ENCODE measurements at places on chromosomes 2 and 18.

- DNase-seq: no peak
Measured at GRCh38 chr2:120596990-120597594, 138.6 kb upstream of the GLI2 start.

- no peak for DNase-seq
Measured at GRCh38 chr2:102660070-102660469, 40.7 kb downstream of the SLC9A2 start.

DNA sequence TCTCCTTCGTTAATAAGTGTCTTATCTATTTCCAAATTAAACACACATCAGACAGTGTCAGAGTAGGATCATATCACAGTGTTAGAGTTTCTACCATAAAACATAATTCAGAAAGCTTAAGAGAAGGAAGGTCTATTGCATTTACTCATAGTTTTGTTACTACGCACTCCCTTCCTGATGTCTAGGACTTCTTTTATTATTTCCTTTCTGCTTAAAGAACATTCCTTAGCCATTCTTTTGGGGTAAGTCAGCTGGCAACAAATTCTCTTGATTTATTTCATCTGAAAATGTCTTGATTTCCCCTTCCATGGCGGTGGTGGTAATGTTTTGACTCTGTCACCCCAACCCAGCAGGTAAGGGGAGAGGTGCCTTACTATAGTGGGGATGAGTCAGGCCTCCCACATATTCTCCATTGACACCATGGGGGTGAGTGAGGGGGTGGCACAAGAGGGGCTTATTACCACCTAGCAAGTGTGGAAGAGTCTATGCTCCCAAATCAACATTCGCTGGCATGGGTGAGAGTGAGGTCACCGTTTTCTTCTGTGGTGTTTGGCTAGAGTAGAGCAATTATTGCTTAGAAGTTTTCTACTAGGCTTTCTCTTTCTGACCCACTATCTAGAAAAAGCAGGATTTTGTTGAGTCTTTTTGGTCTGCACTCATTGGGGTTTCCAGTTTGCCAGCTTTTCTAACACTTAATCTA, 29.9 kb downstream of the ABCB11 start:
- DNase-seq: no peak

GRCh38 chr18:52979892-52980291, 639.9 kb downstream of the DCC start:
- DNase-seq: no peak

- DNase-seq: no peak
Measured at GRCh38 chr2:189515264-189515663, 65.3 kb downstream of the SLC40A1 start.

GRCh38 chr2:223486751-223487150, 115.4 kb downstream of the SCG2 start:
- no peak for DNase-seq

- no peak for DNase-seq
Measured at GRCh38 chr2:17821535-17822444, 5.5 kb downstream of the MSGN1 start.

DNA sequence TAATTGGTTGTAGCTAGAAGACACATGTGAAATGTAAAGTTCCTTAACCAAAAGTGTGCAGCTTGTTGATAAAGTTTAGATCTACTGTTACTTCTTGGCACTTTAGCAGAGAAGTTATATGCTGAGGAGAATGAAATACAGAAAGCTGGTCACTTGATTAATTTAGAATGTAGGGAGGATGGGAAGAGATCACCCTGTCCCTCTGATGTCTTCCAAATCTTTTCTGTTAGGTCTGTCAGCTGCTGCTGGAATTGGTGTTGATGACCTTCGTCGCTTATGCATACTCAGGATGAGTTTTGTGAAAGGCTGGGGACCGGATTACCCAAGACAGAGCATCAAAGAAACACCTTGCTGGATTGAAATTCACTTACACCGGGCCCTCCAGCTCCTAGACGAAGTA, 48.0 kb downstream of the SMAD4 start:
- DNase-seq: no peak

GRCh38 chr18:12597760-12598159, 60.1 kb downstream of the SPIRE1 start:
- DNase-seq: no peak

DNA sequence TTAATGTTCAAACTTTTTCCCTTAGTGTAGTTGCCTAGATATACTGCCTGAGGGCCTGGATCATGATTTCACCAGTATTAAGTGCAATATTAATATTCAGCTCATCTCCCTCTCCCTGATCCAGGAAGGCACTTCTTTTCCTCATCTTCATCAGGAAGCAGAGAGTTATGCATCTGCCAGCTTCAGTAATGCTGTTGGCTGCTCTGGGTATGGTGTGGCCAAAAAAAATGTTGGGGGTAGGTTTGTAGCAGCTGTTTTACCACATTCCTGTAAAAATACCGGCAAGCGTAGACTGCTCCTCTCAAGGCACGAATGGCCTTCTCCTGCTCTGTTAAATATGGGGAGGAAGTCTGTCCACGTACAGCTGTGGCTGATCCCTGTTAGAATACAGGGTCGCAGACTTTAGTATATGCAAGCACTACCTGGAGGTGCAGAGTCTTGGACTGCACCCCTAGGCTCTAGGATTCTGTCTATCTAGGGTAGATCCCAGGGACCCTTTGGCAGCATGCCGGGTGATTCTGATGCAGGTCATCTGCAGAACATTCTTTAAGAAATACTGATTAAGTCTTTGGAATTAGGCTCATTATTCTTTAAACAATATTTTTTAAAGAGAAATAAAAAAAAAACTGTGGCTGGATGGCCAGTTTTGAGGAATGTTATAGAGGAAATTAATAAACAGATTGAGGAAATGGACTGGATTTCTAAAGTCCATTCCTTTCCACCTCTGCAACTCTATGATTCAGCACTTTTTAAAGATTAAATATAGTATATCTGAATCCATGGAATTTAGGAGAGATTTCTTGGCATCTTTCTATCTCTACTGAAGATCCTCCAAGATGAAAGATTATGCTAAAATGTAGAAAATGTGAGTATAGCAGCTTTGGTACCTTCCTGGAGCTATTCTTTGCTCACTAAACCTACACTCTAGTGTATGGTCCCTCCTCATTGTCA, 21.0 kb upstream of the GLS start:
- no peak for DNase-seq

DNA sequence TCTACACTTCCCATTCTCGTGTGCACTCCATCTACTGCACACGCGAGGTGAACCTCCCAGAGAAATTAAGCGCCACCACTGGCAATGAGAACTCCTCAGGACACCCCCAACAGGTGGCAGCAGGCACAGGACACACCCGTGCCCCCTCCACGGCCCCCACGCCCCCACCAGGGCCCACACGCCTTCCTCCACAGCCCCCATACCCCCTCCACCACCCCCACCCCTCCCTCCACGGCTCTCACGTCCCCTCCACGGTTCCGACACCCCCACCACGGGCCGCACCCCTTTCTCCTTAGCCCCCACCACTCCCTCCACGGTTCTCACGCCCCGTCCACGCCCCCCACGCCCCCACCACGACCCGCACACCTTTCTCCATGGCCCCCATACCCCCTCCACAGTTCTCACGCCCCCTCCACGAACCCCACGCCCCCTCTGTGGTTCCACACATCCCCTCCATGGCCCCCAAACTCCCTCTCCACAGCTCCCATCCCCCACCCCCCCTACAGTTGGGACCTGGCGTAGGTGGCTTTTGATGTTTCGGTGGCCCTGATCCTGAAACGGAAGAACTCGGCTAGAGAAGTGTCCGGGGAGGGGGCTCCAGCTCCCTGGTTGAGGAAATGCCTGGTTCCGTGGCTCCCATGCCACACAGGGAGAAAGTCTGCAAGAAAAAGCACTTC, 110.8 kb downstream of the ZNF516 start:
- no peak for DNase-seq
